Inflammatory macrophage (primary cell): ENCODE measurements at places on chromosomes 3 and 15.
A peak's percentile ranks its signal among the peaks of the same experiment; 100 is the strongest.

DNA sequence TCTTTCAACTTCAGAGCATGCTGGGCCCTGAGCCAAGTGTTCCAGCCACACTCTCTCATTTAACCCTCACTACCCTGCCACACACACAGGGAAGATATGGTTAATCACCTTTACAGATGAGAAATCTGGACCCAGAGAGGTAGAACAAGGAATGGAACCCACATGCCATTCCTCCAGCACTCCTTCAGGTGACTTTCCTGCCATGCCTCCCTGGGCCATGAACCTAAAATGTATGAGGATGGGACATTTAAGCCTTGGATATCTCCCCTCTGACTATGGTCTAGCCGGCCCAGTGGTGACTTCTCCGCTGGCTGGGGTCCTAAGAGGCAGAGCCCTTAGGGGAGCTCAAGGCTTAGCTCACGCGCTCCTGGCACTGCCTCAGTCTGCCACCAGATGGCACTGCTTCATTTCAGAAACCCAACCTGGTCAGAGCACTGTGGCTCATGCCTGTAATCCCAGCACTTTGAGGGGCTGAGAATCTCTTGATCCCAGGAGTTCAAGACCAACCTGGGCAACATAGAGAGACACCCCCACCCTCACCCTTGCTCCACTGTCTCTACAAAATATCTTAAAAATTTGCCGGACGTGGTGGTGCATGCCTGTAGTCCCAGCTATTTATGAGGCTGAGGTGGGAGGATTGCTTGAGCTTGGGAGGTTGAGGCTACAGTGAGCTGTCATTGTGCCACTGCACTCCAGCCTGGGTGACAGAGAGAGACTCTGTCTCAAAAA, 2.2 kb upstream of the DCAF1 start:
- DNase-seq = peak; percentile 83

DNA sequence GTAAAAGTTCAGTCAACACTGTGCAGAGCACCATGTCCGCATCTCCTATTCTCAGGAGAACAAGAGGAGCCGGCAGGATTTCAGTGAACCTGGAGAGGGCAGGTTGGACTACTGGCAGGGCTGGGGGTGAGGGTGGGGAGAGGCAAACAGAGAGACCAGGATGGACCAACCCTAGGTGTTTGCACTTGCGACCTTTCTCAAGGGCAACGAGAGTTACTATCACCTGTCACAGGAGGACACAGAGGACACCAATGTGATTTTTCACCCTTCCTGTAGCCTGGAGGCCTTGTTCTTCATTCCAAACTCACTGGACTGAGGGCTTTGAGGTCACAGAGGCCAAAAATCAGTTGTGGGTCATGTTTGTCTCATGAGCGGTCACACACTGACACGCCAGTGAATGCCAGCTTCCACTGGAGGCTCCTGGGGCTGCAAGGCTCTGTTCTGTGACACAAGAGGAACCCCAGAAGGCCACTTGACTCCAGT, 89.5 kb downstream of the CPN2 start:
- peak; percentile 39 for DNase-seq

DNA sequence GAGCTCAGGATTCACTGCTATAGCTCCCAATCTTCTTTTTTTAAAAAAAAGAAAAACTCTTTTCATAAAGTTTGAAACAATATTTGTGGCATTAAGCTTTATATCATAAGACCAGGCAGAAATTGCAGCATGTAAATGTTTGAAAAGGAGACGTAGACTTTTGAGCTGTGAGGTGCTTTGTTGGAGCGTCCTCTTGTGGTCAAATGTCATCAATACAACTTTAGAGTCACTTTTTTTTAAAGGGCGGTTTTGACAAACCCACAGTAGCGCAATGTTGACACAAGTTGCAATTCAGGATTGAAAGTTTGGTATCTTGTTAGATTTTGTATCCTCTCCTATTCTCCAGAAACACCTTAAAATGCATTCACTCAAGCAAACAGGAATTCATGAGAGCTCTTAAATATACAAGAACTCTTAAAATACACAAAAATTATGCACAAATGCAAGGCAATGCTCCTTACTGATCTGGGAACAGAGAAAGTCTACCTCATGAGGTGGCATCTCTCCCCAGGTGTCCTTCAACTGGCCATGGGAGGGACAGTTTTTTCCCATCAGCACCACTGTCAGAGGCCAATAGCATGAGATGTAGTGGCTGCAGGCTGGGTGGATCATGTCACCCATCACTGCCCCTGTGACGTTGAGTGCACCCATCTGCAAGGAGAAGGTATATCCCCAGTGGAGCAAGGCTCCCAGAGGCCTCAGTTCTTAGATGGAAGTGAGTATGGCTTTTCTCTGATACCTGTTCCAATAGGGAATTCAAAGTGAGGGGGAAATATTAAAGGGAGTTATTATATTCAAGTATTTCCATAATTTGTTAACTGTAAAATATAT, 70.7 kb downstream of the ANXA2 start:
- peak; percentile 71 for DNase-seq

DNA sequence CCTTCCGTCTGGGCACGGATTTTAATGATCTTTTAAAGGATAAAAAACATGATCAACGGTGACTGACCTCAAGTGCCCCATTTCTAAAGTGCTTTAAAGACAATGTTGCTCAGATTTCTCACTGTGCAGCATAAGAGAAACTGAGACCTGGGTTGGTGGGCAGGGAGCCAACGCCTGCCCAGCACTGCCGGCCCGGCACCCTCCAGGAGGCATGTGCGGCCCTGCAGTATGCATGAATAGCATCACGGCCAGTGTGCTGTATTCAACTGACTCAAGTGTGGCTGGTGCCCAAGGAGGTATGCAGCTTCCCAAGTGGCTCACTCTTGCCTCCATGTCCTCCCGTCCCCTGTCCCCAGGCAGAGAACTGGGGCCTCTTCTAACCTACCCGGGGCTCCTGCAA, 30.3 kb downstream of the SEC61A1 start:
- DNase-seq = no peak

DNA sequence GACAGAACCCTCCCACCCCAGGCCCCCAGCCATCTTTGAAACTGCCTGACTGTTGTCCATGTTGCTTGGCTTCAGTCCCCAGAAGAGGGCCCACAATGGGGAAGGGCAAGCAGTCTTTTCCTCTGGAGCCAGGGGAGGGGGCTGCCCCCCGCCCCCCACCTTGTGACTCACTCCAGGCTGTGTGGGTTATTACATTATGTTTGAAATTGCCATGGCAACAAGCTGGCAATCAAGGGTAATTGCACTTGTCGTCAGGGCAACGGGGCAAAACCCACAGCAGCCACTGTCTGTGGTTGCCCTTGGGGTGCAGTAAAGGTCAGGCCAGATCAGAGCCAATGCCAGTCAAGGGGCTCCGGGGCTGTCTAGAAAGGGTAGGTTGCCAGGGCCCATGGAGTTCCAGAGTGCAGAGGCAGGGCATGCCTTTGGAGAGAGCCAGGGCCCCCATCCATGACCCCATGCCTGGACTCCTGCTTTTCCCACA, 3.1 kb upstream of the CAMKV start:
- DNase-seq = no peak

GRCh38 chr3:57019057-57019456, 41.4 kb upstream of the SPATA12 start:
- DNase-seq = no peak

GRCh38 chr3:114900908-114901307, 246.2 kb downstream of the ZBTB20 start:
- DNase-seq = no peak

GRCh38 chr15:66424963-66425612, 38.4 kb downstream of the MAP2K1 start:
- no peak for DNase-seq

DNA sequence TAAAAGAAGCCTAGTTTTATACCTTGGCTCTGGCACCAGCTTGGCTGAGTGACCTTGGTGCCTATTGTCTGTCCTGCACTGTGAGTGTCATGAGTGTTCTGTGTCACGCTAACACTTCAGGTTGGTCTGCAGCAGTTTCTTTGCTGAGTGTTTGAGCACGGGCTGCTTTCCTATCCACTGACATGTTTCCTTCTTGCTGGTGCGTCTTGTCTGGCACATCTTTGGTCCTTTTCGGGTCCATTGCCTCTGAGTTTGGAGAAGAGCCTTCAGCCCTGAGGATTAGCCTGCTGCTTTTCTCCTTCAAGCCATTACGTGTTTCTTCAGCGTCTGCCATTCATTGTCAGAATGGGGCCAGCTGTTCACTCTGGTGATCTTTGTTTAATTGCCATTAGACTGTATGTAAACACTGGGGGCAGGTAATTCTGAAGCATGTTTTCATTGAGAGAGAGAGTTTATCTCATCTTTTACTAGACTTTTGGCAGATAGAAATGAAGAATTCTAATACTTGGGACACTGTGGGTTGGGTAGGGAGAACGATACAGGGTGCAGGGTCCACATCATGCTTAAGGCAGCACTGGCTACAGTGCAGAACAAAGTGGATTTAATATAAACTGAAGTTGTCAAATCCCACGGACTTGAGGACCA, 55.5 kb downstream of the LRRC28 start:
- DNase-seq = no peak
